ENCODE measurements at places on chromosomes 13 and 19. TPM values are rescaled to one million over a fixed set of nuclear protein-coding genes. Genes with fewer than 3 reads are reported as not detected.

The SELENOV gene
- total RNA-seq = not detected

The GAPDHS gene
- not detected for total RNA-seq

The CCNA1 gene
- 0.25 TPM for total RNA-seq

The PRRG2 gene
- 1.0 TPM for total RNA-seq

The KASH5 gene
- not detected for total RNA-seq

The CABP5 gene
- total RNA-seq = not detected

The CEACAM19 gene
- total RNA-seq = 6.1 TPM

The ZNF729 gene
- total RNA-seq = not detected

The KIR2DL4 gene
- not detected for total RNA-seq

The LYPD5 gene
- total RNA-seq = not detected

The KIR3DL1 gene
- total RNA-seq = not detected

The RPS16 gene
- 2,116 TPM for total RNA-seq

The HSPBP1 gene
- total RNA-seq = 54.7 TPM

The OLFM4 gene
- not detected for total RNA-seq

The PINLYP gene
- total RNA-seq = 11.7 TPM

The CA11 gene
- 13.0 TPM for total RNA-seq

The TFDP1 gene
- total RNA-seq = 108 TPM

The F10 gene
- 1.0 TPM for total RNA-seq

The SIGLEC9 gene
- total RNA-seq = not detected

The SSC5D gene
- 1.5 TPM for total RNA-seq

The TUBA3C gene
- total RNA-seq = not detected
